NCI-H1694 treated with DMSO at 0.1 percent for 48 hours (cell line): ENCODE measurements at places on chromosomes 12 and 14.

DNA sequence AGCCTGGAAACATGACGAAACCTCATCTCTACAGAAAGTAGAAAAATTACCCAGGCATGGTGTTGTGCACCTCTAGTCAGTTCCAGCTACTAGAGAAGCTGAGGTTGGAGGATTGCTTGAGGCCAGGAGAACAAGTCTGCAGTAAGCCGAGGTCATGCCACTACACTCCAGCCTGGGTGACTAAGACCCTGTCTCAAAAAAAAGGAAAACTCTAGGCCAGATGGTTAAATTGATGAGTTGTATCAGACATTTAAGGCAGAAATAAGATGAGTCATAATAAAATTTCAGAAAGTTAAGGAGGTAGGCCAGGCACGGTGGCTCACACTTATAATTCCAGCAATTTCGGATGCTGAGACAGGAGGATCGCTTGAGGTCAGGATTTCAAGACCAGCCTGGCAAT, 10.7 kb downstream of the EIF2S1 start:
- no peak for DNase-seq

GRCh38 chr14:104001003-104001402, 58.7 kb upstream of the RD3L start:
- DNase-seq: peak; percentile 15

GRCh38 chr14:52575858-52576257, 23.2 kb downstream of the GPR137C start:
- no peak for DNase-seq

- DNase-seq: no peak
These were observed 8.1 kb downstream of the TAMALIN start for GRCh38 chr12:52014567-52015530.

DNA sequence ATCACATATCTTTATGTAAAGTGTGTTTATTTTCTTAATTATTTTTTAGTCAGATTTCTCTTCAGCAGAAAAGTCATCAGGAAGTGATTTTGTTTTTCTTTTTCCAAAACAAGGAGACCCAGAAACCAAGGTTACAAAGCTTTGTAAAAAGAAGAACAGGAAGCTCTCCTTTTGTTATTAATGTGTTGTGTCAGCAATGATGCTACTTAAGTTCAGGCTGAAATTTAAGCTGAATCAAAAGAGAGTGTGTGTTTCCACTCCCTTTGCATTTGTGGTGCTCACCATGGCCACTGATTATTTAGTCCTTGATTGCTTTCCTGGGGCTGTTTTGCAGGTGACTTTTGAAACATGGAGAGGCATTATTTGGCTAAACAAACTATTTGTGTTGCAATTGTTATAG, 155.3 kb upstream of the ATP2B1 start:
- no peak for DNase-seq

- peak; percentile 90 for DNase-seq
These were observed 63.8 kb downstream of the MVK start for GRCh38 chr12:109637348-109637747.

DNA sequence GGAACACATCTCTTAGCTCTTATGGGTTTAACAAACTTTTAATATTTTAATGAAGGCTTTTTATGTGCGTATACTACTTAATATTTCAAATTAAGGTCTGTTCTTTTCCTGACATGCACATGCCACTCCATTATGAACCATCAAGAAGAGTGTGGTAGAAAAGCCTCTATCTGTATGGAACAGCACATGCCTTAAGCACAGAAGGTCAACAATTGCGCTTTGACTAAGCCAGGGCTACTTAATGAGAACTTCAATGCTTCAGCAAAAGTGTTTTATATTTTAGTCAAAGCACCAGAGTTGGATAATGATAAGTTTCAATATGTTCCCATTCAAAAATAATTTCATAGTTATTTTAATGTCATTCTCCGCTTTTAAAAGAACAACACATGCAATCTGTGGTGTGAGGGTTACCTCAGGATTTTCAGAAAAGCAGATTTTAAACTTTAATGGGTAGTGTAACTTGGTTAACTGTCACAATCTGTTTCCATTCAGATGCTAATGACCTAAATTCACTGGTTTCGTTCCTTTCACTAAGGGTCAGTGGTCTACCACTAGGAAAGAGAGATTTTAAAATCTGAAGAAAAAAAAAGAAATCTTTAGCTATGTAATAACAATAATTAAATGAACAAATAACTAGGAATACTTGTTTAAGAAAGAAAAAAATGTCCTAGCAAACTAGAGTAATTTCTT, 193.4 kb upstream of the NOVA1 start:
- no peak for DNase-seq

DNA sequence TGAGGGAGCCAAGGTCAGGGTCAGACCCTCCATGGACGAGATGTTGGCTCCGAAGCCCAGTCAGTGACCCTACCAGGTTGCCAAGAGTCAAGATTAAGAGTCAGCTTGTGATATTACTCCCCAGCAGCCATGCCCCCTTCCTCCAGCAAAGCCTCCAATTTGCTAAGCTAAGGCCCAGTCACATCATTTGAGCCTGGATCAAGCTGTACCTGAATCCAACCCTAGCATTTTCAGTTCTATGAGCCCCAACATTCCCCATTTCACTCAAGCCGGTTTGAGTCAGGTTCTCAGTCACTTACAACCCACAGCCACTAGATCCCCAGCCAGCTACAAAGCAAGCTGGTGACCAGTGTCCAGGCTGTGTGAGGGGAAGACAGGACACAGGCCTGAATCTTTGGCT, 49.9 kb downstream of the SCARB1 start:
- no peak for DNase-seq

DNA sequence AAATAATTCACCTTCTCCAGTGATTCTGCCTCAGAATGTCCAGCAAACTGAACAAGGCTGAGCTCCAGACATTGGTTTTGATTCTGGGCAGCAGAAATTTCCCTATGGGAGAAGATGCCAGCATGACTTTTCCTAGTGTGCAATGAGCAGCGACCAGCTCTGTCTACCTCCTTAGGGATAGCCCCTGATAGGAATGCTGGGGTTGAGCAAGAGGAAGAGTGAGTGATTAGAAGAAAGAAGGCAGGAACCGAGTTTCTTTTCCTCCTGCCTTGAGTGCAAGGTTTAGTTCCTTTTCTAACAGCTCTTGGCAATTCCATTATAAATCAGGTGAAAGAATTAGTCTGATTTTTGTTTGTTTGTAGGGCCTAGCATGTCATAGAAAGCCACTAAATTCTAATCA, 379.0 kb downstream of the DAD1 start:
- no peak for DNase-seq

DNA sequence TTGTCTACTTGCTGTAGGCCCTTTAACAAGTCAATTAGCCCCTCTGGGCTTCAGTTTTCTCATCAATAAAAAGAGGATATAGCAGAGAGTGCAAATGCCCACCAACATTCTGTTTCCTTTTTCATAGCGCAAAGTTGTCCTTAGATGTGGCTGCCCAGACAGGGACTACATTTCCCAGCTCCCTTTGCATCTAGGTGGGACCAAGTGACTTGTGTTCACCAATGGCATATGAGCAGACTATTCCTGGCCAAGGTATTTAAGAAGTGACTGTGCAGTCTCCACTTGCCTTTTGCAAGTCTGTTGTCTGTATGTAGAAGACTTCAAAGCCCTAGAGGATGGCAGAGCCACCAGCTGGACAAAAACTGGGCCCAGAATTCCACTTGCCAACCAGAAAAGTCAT, 59.7 kb downstream of the DAO start:
- no peak for DNase-seq

DNA sequence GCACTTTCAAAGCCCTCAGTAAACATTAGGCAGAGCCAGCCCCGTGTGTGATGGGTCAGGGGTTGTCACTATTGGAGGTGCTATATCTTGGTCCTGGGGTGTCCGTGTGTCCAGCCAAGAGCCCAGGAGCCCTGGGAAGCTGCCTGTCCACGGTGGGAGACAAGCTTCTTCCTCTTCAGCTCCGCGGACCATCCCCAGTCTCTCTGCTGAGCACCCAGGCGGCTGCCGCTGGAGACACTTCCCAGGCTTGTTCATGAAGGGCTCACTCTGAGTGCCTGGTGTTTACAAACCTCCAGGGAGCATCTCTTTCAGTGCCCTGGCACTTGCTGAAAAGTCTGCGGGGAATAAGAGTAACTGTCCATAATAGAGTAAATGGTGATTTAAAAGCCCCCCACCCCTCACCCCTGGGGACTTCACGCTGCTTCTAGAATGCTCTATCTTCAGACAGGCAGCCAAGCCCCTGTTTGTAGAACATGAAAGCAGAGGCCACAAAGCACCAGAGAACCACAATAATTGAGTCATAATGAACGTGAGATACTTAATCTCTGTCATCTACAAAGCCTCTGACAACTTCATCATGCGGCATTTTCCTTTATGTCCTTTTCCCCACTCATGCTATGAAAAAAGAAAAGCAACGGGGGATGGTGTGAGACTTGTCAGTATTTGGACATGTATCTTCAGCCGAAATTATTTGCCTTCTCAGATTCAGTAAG, 178.6 kb downstream of the TMEM132C start:
- no peak for DNase-seq

GRCh38 chr14:94677213-94677612, 65.0 kb downstream of the SERPINA3 start:
- DNase-seq: no peak

DNA sequence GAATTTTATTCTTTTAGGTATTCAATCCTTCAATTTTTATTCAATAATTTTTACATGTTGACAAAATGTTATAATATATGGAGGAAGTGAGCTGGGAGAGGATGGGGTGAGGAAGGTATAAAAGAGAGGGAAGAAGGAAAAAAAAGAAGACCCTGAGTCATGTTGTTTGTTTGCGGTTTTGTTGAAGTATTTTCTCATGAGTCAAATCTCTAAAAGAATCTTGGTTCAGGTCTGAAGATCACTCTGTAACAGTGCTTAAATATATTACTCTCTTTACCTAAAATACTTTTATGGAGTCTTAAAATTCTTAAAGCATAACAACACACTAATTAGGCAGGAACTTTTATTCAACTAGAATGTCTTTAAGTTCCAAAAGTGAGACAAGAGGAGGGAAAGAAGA, 489.6 kb upstream of the GARIN6 start:
- no peak for DNase-seq

GRCh38 chr14:59811073-59811472, 59.5 kb downstream of the RTN1 start:
- no peak for DNase-seq

GRCh38 chr14:23319746-23320583, 1.3 kb upstream of the PABPN1 start:
- DNase-seq: no peak

DNA sequence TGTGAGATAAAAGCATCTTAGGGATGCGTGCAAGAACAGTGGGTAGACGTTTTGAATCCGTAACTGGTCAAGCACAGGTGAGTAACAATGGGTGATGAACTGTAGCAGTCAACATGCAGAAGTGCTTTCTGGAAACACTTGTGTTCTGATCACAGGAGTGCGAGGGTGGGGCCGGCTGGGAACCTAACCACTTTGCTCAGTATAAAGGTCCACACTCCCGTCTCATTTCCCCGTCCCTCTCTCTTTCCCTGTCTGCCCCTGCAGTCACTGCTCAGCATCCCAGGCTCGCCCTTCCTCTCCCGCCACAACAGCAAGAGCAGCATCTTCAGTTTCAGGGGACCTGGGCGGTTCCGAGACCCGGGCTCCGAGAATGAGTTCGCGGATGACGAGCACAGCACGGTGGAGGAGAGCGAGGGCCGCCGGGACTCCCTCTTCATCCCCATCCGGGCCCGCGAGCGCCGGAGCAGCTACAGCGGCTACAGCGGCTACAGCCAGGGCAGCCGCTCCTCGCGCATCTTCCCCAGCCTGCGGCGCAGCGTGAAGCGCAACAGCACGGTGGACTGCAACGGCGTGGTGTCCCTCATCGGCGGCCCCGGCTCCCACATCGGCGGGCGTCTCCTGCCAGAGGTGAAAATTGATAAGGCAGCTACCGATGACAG, 127.1 kb downstream of the FIGNL2 start:
- DNase-seq: no peak

DNA sequence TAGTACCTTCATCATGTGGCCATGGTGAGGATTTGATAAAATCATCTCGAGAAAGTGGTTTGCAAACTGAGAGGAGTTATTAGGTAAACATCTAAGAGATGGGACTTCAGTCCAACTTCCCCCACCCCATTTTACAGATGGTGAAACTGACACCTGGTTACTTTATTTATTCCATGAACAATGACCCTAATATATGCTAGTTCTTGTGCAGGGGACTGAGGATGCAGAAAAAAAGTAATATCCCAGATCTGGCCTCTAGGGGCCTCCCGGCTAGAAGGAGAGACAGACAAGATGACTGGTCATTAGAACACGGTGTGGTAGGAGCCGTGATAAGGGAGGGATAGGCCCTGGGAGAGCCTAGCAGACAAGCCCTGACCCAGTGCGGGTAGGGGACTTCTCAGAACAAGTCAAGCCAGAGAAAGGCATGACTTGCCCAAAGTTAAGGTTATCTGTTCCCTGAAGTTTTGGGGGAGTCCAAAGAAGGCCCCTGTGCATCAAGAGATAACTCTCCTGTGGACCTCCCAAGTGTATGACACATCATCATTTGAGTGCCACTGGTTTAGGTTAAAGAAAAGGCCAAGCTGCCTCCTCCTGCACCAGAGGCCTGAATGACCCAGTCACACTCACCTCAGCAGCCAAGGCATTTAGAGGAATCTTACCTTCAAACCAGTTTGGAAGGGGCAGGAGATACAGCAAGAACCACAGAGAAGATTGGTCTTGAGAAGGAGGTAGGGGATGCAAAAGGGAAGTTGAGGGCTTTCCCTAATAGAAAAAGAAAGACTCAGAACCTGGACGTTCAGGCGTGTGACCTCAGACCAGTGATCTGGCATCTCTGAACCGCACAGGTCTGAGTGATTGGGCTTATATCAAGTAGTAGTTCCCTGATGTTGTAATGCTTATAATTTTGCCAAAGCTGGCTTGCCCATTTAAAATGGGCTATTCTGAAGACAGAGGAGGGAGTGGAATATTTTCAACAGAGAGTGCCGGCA, 1.6 kb downstream of the CMKLR1 start:
- no peak for DNase-seq

DNA sequence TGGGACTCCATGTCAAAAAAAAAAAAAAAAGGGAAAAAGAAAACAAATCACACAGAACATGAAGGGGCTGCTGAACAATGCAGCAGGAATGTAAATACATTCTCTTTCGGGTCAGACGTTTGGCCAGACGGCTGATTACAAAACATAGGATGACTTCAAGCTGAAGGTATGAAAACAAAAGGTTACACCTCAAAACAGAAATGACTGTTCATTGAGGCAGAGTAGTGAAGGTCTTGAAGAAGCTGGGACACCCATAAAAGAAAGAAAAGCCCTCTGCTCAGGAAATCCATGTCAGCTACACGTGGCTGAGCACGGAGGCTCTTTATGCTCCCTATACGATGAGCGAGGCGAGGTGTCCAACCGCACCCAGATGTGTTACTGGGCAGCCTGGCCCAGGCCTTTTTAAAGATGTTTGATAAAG, 37.7 kb downstream of the FGD4 start:
- DNase-seq: no peak
